ENCODE measurements at places on chromosomes 2 and 18.

GRCh38 chr18:80246445-80247392, 595 bp downstream of the PARD6G start:
- DNase-seq: no peak

DNA sequence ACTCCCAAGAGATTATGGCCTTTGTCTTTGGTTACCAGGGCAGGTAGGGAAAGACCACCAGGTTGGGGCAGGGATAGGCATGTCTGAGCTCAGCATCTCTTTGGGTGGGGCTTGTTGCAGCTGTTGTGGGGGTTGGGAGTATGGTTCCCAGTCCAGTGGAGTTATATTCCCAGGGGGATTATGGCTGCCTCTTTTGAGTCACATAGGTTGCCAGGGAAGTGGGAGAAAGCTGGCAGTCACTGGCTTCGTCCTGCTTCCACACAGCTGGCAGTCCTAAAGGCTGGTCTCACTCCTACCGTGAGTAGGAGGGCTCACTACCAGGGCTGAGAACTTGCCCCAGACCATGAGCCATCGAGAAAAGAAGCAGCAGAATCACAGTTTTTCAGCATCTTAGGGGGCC, 79.1 kb downstream of the LYPD6 start:
- no peak for DNase-seq

- no peak for DNase-seq
Measured at GRCh38 chr2:154992826-154993225, 294.3 kb downstream of the KCNJ3 start.

DNA sequence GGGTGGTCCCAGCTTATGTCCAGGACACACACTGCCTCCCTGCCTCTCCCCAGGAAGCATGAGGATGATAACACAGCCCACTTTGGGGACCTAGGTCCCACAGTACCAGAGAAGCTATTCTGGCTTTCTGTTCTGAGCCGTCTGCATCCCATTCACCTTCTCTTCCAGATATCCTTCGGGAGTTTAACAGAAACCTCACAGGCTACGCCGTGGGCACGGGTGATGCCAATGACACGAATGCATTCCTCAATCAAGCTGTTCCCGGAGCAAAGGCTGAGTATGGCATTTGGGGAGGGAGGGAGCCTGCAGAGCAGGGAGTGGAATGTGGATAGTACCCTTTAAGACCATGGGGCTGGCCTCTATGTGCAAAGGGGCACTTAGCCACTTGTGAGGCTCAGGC, 102.6 kb downstream of the PLB1 start:
- peak; percentile 36 for DNase-seq

GRCh38 chr2:38105922-38106321, 30.0 kb upstream of the CYP1B1 start:
- DNase-seq: no peak

DNA sequence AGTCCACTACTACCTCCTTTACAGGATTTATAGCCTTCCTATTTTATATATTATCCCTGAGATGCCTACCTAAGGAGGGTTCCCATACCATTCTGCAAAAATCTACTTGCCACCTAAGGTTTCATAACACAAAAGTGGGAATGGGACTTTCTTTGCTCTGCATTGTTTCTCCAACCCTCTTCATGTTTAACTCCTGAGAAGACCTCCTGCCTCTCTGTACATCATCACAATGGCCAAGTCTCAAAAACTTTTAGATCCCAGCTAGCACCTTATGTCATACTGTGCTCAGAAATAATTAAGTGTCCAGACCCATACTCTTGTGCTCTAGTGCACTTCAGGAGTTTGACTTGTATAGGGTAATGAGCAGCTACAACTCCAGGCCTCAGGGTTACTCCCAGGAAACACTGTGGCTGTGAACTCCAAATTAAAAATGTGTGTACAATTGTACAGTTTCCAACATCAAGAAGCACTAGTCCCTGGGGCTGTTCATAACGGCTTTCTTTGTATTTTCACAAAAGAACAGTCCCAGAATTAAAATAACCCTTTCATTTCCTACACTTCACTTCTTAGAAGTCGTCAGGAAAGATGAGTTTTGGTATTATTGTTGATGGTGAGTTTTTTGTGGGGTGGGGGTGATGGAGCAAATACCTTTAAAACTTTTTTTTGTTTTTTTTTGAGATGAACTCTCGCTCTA, 39.4 kb downstream of the METAP1D start:
- DNase-seq: no peak

GRCh38 chr2:7030810-7031209, 113.6 kb downstream of the RNF144A start:
- DNase-seq: no peak

GRCh38 chr18:57373017-57373416, 20.7 kb downstream of the ST8SIA3 start:
- no peak for DNase-seq

DNA sequence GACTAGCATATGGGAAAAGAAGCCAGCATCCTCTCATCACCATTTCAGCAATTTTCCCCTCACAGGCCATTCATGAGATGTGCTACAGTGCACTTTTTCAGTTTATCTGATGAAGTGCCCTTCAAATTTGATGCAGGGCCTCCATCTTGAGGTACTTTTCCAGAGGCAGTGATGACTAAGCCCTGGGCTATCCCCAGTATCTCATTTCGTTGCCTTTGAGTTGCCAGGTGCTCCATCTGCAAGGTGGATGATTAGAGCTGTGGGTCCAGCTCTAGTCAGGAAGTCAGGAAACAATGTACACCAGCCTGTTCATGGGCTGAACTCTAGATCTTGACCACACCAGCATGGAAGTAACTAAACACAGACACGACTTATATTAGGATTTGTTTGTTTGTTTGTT, 425.2 kb downstream of the METTL4 start:
- DNase-seq: no peak

DNA sequence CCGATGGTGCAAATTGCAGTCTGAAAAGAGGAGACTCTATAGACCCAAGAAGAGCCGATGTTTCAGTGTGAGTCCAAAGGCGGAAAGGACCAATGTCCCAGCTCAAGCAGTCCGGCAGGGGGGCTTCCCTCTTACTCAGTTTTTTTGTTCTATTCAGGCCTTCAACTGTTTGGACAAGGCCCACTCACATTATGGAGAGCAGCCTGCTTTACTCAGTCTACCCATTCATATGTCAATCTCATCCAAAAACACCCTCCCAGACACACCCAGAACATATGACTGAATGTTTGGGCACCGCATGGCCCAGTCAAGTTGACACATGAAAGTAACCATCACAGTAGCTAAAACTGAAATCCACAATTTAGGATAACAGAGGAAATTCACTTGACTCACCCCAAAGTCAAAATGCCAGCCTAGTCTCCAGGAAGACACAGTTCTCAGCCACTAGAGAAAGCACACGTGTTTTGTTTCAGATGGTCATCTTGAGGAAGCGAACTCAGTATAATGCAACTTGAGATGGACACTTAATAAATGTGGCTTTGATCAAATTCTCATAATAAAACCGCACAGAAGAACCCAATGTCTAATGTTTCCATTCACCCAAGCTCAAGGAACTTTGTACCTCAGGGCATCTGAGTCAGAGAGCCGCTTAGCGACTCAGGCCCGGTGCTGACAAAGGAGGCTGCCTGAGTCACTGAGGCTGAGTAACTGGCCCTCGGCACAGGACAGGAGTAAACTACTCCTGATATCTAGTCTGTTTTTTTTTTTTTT, 2.4 kb downstream of the FHL2 start:
- peak; percentile 75 for DNase-seq

DNA sequence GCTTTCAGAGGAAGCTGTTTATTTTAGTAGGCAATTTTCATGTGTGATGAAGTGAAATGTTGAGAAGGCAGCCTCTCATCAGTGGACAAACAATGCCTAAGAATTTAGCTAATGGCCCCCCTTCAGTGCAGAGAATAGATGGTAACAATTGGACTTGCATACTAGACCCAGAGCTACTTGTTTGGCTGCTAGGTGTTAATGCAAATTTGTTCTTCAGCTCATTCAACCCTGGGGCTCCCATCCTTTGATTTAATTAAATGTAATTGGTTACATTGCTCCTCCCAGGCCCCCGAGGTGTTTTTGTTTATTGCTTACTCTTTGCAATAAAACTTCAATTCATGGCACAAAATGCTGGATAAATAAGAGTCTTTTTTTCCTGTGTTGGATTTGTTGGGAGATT, 68.6 kb downstream of the CAMKMT start:
- DNase-seq: no peak

- DNase-seq: no peak
Measured at GRCh38 chr2:120886534-120887319, 151.1 kb downstream of the GLI2 start.

GRCh38 chr2:119423108-119423444, 8.6 kb upstream of the TMEM37 start:
- DNase-seq: no peak
